ENCODE measurements at places on chromosomes 13 and 19.

GRCh38 chr19:7513809-7514642, 1.9 kb upstream of the ZNF358 start:
- no peak for DNase-seq

- no peak for DNase-seq
Measured at GRCh38 chr19:39276740-39277139, 8.5 kb downstream of the IFNL2 start.

DNA sequence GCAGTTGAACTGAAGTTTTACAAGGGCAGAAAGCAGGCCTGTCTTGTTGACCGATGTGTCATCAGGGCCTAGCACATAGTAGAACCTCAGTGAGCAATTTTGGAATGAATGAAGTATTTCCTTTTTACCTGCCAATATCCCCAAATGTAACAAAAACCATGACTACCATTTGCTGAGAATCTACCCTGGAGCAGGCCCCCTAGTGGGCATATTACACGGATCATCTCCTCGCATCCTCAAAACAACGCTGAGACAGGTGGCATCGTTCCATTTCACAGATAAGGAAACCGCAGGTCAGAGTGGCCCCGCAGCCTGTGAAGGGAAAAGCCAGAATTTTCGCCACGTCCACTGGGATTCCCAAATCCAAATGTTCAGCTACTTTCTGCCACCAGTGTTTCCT, 77.9 kb downstream of the CACNA1A start:
- peak; percentile 12 for DNase-seq

GRCh38 chr19:10419200-10419645, 1.1 kb upstream of the PDE4A start:
- DNase-seq: peak; percentile 49

DNA sequence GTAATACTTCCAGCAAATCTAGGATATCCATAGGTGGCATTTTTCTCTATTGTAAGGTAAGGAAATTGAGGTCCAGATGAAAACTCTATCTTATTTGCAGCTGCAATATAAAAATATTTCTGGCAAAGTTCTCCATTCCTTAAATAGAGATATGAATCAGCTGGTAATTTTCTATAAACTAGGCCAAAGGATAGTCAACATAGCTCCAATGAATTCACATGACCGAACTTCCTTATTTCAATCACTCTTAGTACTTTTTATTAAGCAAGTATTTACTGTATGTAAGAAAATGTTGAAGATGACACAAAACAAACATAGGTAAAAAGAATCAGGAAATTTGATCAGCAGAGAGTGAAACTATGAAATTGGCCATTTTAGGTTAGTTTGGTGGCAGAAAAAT, 13.0 kb upstream of the LCP1 start:
- DNase-seq: no peak

- DNase-seq: no peak
Measured at GRCh38 chr13:26956522-26957142, 196.0 kb upstream of the GPR12 start.

DNA sequence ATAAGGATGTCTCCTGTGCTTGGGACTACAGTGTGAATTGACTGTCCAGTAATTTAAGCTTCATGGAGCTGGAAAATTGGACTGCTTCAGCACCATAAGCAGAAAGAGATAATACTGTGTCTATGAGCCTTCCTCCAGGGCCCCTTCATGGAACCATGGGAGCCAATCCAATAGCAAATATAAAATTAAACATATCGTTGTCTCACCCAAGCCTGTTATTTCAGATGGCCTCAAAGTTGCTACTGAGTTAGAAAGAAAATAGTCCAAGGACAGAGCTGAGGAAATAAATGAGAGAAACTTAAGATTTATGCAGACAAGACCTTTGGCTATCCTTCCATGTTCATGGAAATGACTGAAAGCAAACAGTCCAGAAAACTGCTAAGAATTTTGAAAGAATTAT, 57.2 kb downstream of the TNFSF11 start:
- no peak for DNase-seq

DNA sequence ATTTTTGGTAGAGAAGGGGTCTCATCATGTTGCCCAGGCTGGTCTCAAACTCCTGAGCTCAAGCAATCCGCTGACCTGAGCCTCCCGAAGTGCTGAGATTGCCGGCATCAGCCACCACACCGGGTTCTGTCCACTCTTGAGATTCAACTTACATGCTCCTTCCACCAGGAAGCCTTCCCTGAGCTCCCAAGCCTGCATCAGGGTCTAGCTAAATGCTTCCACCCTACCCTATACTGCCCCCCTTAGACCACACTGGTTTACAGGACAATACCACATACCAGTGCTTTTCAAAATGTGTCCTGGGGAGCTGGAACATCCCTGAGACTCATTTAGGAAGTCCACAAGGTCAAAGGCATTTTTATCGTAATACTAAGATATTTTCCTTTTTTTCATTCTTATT, 15.1 kb upstream of the CACNG8 start:
- DNase-seq: no peak

DNA sequence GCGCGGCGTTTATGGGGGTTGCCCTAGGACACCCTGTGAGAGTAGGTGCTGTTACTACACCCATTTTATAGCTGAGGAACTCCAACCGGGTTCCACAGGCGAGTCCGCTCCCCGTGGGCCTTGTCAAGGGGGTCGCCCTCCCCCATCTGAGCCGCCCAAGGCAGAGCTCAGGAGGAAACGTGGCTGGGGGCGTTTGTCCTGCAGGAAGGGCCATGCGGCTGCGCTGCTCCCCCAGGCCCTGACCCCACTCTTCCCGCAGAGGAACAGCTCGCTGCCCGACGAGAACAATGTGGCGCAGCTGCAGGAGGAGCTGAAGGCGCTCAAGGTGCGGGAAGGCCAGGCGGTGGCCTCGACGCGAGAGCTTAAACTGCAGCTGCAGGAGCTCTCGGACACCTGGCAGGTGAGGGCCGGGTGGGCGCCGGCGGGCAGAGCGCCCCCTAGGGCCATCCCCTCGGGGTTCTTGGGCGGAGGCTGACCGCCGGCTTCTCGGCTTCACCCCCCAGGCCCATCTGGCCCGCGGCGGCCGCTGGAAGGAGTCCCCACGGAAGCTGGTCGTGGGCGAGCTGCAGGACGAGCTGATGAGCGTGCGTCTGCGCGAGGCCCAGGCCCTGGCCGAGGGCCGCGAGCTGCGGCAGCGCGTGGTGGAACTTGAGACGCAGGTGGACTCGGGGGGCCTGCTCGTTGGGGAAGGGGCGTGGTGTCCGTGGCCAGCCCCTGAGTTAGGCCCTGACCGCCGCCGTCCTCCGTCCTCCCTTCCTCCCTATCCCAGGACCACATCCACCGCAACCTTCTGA, 12.4 kb downstream of the PRR36 start:
- no peak for DNase-seq

- DNase-seq: peak; percentile 71
Measured at GRCh38 chr19:55173714-55174409, 6.2 kb downstream of the SYT5 start.

DNA sequence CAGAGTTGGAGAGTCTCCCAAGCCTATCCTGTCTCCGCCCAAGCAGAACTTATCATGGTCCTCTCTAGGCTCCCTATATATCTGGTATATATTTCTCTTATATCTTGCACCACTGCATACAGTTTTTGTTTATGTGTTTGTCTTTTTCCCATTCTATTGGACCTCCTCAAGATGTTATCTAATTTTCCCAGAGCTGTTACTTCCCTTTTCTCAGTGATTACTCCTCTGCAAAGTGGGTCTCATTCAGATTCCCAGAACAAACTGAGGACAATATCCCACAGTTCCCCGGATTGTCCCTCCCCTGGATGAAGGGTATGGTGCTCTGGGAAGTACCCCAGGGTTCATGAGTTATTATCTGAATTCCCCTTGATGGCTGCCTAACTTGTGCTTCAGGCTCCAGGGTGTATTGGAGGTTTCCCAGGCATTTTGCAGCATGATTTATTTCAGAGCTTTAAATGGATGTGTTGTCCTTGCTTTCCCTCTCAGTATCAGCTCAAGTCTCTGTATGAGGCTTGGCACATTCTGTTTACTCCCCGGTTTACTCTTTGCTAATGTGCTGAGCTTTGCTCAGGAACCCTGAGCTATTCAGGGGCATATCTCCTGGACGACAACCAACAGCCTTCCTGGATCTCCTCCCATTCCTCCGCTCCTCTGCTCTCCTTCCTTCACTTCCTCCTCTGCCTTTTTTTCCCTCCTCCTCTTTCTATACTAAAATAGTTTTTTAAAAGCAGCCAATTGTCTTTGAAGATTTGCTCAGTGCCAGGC, 329.3 kb downstream of the SPRY2 start:
- DNase-seq: no peak
